Smooth muscle cell of the brain vasculature (primary cell): ENCODE measurements at places on chromosomes 13 and 19.

DNA sequence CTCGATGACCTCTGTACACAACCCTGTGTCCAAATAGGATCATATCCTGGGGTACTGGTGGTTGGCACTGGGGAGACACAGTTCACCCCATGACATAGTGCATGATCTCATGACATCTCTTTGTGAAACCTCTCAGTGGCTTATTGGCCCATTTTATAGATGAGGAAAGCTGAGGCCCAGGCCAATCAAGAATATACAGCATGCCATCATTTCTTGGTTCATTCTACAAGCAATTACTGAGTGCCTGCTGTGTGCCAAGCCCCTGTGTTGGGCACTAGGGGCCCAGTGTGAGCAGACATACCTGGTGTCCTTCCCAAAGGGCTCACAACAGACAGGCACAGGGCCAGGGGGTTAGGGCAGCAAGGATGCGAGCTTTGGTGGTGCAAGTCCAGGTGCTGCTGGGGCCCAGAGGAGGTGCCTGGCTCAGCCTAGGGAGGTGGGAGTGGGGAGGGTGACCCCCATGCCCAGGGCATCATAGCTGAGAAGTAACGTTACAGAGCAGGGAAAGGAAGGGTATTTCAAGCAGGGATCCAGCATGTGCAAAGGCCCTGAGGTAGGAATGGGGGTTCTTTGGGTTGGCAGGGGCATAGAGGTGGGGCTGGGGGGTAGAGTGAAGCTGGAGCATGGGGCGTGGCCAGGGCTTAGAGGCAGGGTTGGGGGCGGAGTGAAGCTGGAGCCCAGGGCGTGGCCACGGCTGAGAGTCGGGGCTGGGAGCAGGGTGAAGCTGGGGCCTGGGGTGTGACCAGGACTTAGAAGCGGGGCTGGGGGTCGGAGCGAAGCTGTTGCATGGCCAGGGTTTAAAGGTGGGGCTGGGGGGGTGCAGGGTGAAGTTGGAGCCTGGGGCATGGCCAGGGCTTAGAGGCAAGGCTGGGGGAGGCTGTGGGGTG is 20.7 kb downstream of the COLGALT1 start:
- DNase-seq, result no peak

GRCh38 chr13:46720189-46720588 is 76.8 kb downstream of the ESD start:
- no peak for DNase-seq

DNA sequence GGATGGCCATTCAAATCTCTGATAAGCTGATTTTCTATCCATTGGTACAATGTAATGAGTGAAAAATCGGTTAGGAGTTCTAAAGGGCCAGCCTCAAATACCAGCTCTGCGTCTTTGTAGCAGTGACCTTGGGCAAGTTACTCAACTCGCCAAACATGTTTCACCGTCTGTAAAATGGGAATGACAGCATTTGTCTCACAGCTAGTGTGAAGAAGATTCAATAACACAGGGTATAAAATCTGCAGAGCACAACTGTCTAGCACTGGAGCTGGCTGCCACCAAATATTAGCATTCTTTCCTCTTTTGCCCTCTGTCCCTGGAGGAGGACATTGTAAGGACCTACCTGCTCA is 22.1 kb upstream of the SERP2 start:
- no peak for DNase-seq

GRCh38 chr19:20503476-20503875 is 62.1 kb downstream of the ZNF737 start:
- no peak for DNase-seq

GRCh38 chr13:109326601-109327000 is 459.8 kb downstream of the IRS2 start:
- no peak for DNase-seq

DNA sequence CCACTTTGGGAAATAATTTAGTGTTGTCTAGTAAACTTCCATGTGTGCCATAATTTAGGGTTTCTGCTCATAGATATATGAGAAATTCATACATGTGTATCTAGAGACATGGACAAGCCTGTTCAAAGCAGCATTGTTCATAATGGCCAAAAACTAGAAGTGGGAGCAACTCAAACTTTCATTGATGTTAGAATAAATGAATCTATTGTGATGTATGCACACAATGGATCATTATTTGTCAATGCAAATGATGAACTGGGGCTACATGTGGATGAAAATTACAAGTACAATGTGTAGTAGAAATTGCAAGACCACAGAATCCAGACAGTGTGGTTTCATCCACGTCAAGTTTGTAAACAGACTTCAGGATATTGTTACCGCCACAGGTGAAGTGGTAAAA is 284.7 kb downstream of the SLC7A1 start:
- no peak for DNase-seq

DNA sequence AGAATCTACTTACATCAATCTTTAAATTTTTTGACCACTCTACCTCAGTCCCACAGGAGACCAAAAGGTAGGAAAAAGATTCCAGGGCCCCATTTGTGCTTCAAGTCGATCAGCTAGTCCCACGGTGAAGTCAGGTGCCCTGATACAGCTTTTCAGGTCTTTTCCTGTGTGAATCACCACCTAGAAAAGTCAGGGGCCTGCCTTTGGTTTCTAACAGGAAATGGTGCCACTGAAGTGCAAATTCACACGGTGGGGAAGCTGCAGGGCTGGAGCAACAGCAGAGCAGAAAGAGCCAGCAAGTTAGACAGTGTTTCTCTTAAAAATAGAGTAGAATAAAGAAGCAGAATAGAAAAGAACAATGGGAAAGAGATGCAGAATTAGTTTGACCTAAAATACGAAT is 107.5 kb downstream of the KLF12 start:
- peak; percentile 18 for DNase-seq

DNA sequence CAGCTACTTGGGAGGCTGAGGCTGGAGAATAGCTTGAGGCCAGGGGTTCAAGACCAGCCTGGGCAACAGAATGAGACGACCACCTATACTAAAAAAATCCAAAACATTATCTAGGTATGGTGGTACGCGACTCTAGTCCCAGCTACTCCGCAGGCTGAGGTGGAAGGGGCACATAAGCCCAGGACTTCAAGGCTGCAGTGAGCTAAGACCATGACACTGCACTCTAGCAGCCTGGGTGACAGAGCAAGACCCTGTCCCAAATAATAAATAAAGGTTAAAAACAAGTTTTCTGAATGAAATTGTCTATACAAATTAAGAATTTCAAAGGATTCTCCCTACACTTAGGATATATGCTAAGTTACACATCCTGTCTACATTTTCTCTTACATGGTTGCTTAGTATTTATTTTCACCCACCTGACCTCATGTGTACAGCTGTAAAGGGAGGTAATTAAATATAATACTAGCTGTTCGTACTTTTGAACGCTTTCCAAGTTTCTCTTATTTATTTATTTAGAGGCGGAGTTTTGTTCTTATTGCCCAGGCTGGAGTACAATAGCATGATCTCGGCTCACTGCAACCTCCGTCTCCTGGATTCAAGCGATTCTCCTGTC is 1.6 kb downstream of the SLC25A30 start:
- DNase-seq, result no peak

DNA sequence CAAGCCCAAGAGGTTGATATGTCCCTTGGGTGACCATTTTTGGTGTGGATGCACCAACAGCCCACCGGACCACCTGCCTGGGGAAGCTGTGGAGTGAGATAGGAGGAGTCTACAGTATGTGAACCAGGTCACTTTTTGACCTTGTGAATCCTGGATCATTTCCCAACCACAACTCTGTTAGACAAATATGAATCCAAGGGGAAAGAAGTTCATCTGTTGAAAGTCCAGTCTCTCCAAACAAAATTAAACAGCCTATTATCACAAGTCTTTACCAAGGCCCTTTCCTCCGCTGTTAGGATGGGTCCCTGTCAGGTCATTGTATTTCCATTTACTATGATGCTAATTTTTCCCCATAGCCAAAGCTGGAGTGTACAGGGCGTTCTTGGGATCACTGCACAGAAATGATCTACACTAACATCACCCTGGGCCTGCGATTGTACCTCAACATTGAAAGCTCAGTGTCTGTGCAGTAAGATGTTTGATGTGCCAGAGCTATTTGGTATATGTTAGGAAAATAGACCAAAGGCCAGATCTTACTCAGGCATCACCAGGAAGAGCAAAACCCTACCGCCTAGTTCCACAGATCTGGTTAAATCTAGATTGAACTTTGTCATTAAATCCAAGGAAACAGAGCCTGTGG is 117.1 kb downstream of the STARD13 start:
- DNase-seq, result no peak

- no peak for DNase-seq
Observed at GRCh38 chr13:73240193-73240592, 181.4 kb downstream of the KLF5 start.

GRCh38 chr19:53101518-53101917 is 1.7 kb downstream of the ZNF160 start:
- DNase-seq, result no peak

GRCh38 chr13:25686831-25687470 is 315.2 kb downstream of the ATP8A2 start:
- DNase-seq, result no peak

DNA sequence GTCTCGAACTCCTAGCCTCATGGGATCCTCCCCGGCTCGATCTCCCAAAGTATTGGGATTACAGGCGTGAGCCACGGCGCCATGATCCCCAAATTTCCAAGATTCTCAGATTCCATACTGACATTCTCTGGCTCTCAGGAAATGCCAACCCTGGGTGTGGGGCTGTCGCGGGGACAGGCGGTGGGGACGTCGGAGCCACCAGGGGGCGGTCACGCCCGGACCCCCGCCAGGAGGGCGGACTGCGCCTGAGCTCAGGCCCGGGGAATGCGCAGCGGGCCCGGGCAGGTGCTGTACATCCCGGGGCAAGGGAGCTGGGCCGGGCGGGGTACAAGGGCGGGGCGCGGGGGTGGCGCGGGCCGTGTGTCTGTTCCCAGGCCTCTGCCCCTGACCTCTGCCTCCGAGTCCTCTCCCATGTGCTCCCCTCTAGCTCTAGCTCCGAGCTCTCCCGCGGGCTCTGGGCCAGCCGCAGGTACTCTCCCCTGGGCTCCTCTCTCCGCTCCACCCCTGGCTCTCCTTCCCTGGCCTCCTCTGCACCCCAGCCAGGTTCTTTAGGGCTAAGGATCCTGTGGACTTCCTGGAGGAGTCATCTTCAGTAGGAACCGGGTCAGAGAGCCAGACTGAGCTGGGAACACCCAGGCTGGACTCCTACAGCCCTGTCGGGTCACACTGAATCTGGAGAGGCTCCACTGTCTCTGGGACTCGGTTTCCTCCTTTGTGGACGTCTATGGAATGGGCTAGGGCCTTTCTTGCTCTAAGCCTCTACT is 2.4 kb downstream of the PPP1R13L start:
- DNase-seq, result no peak

DNA sequence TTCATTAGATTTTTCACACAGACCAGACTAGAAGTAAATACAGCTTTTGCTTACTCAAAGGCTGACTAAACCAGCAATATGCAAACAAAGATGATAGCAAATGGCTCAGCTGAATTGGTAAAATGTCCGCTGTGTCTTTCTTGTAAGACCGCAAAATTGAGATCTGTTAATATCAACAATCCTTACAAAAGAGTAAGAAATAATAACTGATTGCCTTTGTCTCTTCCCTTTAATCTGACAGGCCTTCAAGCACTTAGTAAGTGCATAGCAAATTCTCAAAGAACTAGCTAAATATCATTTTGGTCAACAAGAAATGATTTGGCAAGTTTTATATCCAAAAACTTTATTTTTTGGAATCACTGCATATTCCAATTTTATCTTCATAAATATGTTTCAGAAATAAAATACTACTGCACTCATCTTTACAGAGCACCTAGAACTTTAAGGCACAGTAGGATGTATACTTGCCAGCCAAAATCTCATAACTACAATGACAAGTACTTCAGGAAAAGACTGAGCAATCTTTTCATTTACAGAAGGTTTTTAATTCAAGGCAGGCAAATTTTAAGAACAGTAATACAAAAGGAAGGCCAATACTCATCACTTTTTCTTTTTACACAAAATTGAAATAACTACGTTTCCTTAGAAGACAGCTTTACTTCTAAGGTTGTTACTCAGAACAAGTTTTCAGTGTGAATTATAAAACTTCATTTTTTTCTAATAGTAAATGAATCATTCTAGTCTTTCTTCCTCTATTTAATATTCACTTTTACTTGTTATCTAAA is 1.1 kb downstream of the ELF1 start:
- no peak for DNase-seq

DNA sequence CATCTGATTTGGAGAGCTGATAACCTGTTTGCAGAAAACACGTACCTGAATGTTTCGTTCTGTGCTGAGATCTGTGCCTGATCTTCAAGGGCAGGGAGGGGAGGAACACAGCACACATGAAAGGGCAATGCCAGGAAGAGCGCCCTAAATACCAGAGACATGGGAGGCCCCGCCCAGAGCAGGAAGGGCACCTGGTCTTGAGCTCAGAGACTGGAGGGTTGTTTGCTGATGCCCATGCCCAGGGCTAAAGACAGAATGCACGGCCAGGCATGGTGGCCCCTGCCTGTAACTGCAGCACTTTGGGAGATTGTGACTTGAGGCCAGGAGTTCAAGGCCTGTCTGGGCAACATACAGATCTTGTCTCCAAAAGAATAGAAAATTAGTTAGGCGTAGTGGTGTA is 183.2 kb downstream of the TUBA3C start:
- no peak for DNase-seq

DNA sequence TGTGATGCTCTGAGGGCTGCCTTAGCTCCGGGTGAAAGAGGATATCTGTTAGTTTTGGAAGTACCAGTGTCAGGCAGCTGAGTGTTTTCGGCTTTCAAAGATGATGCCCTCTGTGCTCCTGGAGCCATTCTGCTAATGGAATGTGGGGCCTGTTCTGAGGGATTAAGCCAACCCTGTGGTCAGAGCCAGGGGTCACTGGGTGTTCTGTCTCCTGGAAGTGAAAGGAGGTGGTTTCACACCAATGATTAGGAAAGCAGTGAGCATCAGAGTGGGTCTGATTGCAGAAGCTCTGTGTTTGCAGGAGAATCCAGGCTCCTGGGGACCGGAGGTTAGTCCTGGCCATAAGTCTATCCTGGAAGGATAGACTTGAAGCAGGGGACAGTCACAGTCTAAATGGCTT is 94.6 kb downstream of the UQCRFS1 start:
- DNase-seq, result no peak

DNA sequence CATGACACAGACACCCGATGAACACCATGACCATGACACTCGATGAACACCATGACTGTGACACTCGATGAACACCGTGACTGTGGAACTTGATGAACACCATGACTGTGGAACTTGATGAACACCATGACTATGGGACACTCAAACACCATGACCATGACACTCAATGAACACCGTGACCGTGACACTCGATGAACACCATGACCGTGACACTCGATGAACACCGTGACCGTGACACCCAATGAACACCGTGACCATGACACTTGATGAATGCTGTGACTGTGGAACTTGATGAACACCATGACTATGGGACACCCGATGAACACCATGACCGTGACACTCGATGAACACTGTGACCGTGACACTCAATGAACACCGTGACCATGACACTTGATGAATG is 31.5 kb downstream of the ZFR2 start:
- no peak for DNase-seq

- DNase-seq, result no peak
Observed at GRCh38 chr13:75513271-75513670, 24.4 kb downstream of the COMMD6 start.

DNA sequence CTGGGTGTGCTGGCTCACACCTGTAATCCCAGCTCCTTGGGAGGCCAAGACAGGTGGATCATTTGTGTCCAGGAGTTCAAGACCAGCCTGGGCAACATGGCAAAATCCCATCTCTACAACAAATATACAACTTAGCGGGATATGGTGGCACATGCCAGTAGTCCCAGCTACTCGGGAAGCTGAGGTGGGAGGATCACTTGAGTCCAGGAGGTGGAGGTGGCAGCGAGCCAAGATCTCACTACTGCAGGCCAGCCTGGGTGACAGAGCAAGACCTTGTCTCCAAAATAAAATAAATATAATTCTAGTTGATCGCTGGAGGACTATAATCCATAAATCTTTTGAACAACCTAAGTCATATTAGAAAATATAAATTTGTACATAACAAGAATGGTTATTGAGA is 1061.5 kb upstream of the PCDH9 start:
- no peak for DNase-seq
